ENCODE measurements at places on chromosomes 7 and 10.

DNA sequence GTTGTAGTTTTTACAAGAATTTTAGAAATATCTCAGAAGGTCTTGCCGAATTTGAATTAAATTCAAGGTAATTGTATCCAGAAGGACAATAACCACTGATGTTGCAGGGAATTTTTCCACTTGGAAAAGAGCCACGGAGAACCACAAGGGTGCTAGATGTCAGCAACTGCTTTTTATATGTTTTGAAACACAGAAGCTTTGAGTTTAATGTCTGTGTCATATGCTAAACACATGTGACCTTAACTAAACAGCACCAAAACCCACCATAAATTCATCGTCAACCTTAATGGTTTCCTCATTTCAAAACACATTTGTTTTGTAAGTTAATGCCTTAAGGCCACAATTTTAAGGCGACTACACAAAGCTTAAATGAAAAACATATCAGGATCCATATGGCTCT, 106.9 kb downstream of the COL28A1 start:
- no peak for DNase-seq

- DNase-seq: no peak
Observed at GRCh38 chr7:73919694-73920375, 58.9 kb downstream of the TMEM270 start.

DNA sequence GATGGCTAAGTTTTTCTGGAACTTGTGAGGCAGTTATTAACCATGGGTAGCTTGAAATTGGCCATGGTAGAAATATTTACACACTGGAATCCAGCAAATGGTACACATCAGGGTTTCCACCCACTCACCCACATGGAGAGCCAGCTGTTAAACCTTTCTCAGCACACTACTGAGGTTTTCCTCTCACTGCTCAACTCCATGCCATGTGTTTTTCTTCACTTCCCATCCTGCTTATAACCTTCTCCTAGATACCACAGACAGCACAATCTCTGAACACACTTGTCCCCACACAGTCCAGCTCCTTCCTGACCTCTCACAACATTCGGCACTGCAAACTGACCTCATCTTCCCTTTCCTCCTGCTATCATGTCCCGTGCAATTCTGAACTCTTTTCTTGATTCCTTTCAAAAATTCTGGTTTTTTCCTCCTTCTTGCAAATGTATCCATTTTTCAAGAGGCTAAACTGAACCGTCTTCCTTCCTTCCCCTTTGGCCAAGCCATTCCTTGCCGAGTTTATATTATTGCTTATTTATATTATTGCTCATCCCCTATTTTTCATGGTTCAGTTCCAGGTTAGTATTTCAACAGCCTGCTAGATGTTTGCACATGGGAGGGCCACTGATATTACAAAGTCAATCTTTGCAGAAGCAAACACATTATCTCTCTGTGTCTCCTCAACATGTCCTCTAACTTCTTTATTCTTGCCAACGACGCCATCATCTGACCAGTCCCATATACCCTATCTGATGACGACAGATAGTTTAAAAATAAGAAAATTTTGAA, 606.4 kb downstream of the SORCS1 start:
- no peak for DNase-seq

DNA sequence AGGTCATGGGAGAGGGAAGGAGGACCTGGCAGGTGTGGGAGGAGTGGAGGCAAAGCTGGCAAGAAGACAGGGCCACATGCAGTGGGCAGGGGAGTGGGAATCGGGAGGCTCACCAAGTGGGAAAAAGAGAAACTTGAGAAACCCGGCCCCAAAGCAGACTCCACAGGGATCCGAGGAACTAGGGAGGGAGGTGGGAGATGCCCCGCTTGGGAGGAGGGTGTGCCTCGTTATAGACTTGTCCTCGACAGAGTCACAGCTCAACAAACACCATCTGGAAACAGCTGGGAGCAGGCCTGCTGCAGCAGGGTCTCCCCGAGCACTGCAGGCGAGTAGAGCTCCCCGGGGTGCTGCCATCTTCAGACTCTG, 54.8 kb downstream of the MKI67 start:
- no peak for DNase-seq

- no peak for DNase-seq
Observed at GRCh38 chr10:117804470-117805011, 242.2 kb downstream of the RAB11FIP2 start.

GRCh38 chr7:149714910-149715471, 58.4 kb downstream of the ZNF467 start:
- DNase-seq: no peak

DNA sequence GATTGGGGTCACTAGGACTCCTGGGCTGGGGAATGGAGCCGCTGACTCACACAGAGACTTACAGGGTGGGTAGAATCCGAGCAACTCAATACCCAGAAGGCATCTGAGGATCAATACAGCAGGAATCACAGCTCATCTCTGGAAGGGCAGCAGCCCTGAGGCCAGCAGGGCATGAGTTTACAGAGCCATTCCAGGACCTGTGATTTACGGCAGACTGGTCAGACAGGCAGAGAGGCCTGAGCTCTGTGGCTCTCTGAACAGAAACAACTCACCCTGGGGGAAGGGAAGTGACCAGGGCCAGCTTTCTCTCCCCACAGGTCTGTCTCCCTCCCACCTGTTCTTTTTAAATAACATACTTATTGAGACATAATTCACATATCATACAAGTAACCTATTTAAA, 88.2 kb upstream of the CXCL12 start:
- no peak for DNase-seq

- DNase-seq: no peak
Observed at GRCh38 chr7:158517072-158517471, 70.6 kb downstream of the PTPRN2 start.

GRCh38 chr10:71990706-71991269, 26.6 kb downstream of the CHST3 start:
- DNase-seq: no peak

DNA sequence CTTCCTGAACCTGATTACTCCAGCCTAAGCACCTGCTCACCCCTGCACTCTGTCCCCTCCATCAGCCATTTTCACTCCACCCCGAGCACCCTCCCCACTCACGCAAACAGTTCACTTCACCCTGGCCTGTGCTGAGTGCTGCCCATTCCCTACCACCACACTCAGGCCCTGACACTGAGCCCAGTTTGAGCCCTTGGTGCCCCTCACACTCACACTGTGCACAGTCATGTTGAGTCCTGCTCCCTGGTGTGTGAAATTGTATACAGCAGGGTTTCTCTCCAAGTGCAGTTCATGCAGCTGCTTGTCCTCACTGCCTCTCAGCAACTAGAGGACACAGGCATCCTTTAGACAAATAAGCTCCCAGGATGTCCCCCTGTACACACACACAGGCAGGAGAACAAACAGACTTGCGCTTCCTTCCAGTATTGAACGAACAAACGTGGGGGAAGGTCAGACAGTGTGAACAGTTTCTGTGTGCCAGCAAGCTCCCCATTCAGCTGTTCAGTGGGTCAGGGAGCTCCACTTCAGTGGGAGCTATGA, 6.8 kb downstream of the MYO1G start:
- DNase-seq: no peak

DNA sequence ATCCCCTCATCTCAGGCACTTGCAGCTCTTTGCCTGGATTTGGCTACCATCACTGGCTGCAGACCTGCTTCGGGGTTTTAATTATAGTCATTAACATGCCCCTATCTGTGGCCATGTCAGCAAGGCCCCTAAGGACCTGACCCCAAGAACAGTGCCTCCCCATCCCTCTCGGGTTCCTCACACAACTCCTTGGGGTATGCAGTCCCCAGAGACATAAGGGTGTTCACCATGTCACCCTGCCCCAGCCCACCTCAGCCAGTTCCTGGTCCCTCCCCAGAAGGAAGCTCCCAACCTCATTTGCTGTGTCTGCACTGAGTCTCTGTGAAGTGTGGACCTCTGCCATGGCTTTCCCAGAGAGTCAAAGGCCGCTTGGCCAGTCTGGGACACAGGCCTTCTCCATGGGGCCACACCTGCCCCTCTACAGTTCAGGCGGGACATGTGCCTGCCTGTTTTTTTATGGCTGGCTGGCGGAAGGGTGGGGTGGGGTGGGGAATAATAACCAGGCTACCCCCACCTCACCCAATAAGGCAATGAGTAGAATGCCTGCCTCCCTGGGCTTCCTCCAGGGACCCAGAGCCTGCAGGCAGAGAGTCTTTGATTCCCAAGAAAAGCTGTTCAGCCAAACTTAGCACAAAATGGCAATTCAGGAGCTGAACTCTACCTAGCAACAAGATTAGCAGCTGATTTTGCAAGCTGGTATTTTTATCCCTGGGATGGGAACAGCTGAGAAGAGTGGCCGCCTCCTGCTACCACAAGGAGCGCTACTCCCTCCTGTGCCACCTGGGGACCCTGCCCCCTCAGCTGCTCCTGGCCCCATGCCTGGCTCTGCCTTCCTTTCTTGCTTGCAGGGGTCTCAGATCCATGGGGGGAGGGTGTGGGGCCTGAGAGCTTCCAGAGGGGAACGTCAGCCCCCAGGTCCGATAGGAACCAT, 23.7 kb upstream of the CAMK2B start:
- DNase-seq: no peak

DNA sequence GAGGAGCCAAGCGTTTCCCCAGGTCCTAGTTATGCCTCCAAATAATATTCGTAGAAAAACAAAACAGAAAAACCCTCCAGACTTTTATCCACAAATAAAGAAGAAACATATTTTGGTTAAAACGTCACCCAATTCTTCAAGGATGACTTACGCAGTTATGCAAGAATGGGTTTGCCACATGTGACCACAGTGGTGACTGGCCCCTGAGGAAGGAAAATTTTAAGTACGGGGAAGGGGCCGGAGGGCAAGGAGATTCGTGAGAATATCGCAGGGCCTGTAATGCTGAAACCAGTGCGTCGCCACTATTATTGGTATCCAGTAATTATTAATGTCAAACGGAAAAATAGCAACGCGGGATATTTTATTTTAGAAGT, 537 bp upstream of the MRPS24 start:
- no peak for DNase-seq

Data from NCI-H748 treated with DMSO at 0.1 percent for 48 hours (cell line).